ENCODE measurements at places on chromosomes 1 and 21. TPM values are rescaled to one million over a fixed set of nuclear protein-coding genes. Genes with fewer than 3 reads are reported as not detected.

RNU1-2 gene
- polyA plus RNA-seq = not detected

SLAMF7 gene
- 0.52 TPM for polyA plus RNA-seq

GRHL3 gene
- polyA plus RNA-seq = 3.6 TPM

FCGR3A gene
- polyA plus RNA-seq = 1.9 TPM

LORICRIN gene
- polyA plus RNA-seq = not detected

RIMS3 gene
- polyA plus RNA-seq = 2.0 TPM

TAS1R1 gene
- polyA plus RNA-seq = 0.17 TPM

INTS11 gene
- polyA plus RNA-seq = 85.7 TPM

RCSD1 gene
- polyA plus RNA-seq = 12.0 TPM

SLC9C2 gene
- polyA plus RNA-seq = 0.06 TPM
